ENCODE measurements at places on chromosomes 1 and 21.

- no peak for DNase-seq
These were observed 247.7 kb upstream of the PTBP2 start for GRCh38 chr1:96473791-96474434.

GRCh38 chr21:34675871-34676270 lies 7.1 kb downstream of the CLIC6 start:
- no peak for DNase-seq

- DNase-seq: peak; percentile 61
These were observed 546 bp downstream of the ELOVL1 start for GRCh38 chr1:43367026-43367903.

GRCh38 chr21:43270800-43271301 lies 102.0 kb downstream of the CRYAA start:
- DNase-seq: no peak

DNA sequence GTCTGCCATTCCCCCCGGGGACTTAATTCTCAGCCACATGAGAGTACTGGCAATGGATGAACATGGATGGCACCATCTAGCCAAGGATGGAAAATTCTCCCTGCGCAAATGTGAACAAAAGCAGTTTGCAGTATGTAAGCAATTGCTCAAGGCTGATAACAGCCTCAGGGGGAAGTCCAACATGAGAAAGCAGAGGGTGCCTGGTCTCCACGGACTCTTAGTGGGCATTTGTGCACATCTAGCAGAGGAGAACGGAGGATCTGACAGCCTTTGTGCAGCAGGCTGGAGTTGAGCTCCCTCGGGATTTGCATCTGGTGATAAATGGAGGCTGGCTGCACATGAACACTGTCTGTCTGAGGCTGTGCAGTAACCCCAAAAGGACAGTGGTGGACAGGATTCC lies 13.9 kb upstream of the OLIG1 start:
- no peak for DNase-seq

DNA sequence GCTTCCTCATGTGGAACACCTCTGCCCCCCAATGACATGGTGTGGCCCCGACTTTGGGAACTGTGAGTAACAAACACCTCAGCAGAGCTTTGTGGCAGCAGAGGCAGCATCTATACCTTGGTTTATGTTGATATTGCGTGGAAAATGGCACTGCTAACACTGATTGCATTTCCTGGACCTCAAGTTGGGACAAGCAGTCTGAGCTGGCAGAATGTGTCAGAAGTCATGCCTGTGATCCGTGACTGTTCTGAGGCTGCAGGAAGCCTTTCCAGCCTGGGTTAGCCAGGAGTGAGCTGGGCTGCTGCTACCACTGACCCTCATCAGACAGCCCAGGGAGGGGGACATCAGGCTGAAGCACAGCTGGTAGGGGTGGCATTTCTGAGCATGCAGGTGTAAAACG lies 268.5 kb downstream of the KCNJ6 start:
- no peak for DNase-seq

DNA sequence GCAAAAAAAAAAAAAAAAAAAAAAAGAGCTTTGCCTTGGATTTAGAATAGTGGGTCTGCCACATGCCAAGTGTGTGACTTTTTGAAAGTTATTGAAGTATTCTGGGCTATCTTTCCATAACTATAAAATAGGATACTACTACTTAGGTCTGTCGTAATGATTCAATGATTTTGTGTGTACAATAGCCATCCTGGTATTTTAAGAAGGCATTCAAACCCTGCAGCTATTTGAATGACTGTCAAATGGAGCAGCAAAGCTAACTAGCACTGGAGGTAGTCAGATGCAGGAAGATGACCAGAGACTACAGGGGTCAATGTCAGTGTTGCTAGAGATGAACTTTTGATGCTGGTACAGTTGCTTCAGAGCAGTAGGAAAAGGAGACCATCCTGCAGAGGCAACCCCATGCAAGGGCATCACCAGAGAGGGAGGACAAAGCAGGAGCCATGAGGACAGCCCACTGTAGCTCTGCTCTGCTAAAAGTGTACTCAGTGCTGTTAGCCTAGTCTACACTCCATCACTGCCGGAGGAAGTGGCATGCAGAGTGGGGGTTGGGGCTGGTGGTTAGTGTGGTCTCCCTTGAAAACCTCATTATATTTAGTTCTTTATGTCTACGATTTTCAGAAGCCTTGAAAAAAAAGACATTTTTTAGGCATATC lies 29.0 kb downstream of the DUSP10 start:
- DNase-seq: peak; percentile 41

DNA sequence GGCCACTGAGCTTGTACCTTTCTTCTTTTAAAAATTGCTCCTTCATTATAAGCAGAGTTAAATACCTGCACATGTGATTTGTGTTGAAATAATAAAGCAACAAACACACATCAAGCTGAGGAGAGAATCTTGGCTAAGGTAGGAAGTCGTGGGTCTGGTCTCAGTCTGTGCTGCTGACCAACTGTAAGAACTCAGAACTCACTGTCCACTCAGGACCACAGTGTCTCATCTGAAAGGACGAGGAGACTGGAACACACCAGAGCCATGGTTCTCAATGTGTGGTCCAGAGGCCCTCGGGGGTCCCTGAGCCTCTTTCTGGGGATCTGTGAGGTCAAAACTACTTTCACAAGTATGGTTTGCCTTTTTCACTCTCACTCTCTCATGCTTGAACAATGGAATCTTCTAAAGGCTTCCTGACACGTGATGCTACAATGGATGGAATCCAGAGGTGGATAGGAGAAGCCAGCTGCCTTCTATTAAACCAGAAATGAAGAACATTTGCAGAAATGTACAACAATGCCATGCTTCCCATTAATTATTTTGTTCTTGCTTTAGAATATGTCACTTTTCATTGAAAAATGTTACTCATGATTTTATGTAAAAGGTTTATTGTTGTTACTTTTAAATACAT lies 17.3 kb upstream of the ETS2 start:
- no peak for DNase-seq

DNA sequence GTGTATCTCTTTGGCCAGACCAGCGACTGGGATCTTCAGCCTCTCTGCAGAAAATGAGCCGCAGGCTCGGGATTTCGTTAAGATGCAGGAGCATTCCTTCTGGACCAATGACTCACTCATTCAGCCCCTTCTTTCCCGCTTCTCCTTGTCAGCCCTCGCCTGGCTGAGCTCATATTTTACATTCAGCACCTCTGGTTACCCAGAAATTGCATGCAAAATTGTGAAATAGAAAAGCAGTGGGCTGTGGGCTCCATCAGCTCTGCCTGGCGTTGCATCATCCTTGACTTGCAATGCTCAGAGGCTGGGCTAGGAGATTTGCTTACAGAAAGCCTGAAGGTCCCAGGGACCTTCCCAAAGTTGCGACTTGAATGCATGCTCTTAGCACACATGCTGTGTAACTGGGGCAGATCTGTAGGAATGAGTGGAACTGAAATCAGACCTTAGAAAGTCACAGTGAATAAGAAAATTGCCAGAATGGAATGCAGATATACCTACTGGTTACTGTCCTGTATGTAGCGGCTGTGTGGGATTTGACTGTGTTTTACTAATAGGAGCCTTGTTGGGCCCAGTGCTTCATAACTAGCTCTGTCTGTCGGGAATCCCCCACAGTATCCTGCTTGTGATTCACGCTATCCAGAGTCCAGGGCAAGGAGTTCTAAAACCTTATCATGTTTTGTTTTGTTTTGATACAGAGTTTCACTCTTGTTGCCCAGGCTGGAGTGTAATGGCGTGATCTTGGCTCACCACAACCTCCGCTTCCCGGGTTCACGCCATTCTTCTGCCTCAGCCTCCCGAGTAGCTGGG lies 444.8 kb downstream of the KIF26B start:
- DNase-seq: no peak

DNA sequence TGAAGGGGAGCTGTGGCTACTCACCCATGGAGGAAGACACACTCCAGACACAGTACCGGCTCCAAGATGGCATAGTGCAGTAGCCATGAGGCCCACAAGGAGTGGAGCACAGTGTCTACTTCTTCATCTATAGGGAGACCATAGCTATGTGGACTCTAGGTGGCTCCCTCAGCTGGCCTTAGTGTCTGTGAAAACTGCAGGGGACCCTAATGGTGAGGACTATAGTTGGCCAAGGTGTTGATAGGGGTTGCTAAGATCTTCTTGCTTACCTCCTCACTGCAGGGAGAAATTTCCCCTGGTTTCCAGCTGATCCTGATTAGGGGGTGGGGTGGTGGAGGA lies 58.9 kb downstream of the DIPK1A start:
- DNase-seq: no peak

DNA sequence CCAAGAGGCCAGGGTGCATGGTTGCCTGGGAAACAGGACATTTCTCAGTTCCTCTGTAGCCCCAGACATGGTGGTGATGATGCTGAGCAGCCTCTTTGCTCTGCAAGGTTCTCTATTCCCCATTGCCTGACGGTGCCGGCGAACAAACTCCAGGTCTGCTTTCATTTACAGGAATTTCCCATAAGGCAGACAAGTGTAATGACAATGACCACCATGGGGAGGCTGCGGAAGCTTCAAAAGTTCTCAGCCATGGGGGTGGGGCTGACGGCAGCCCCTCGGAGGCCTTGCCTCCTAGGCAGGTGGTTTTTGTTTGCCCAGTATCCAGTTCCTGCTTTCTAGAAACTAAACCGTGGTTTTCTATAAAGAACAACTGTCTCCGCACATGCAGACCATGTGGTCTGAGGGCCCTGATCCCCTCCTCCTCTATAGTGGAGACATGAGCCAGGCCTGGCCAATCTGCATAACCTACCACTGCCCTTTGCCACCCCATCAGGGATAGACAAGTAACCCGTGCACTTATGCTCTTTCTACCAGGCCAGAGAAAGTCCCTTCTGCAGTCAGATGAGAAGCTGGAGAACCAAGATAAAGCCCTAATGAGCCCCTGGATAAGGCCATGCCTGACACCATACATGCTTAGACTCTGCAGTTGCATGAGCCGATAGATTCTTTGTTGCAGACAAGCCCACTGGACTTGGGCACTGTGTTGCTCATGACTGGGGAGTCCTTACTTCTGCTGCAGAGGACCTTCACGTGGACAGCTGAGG lies 54.1 kb downstream of the LDLRAD2 start:
- no peak for DNase-seq

- no peak for DNase-seq
These were observed 41.7 kb downstream of the MRPL39 start for GRCh38 chr21:25565272-25566211.

DNA sequence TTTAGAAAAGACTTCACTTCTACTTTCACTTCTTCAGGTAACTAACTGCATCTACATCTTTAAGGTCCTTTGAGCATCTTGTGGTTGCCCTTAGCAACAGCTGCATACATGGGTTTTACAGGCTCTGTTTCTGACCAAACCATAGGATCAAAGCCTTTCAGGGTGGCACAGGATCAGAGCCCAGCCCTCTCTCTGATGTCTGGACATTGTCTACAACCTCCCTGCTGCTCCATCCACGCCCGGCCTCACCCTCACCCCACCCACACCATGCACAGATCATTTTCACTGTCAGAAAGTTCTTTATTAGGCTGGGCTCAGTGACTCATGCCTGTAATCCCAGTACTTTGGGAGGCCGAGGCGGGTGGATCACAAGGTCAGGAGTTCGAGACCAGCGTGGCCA lies 5.2 kb downstream of the NCF2 start:
- DNase-seq: no peak

GRCh38 chr1:117697220-117697781 lies 91.5 kb downstream of the TENT5C start:
- DNase-seq: no peak

DNA sequence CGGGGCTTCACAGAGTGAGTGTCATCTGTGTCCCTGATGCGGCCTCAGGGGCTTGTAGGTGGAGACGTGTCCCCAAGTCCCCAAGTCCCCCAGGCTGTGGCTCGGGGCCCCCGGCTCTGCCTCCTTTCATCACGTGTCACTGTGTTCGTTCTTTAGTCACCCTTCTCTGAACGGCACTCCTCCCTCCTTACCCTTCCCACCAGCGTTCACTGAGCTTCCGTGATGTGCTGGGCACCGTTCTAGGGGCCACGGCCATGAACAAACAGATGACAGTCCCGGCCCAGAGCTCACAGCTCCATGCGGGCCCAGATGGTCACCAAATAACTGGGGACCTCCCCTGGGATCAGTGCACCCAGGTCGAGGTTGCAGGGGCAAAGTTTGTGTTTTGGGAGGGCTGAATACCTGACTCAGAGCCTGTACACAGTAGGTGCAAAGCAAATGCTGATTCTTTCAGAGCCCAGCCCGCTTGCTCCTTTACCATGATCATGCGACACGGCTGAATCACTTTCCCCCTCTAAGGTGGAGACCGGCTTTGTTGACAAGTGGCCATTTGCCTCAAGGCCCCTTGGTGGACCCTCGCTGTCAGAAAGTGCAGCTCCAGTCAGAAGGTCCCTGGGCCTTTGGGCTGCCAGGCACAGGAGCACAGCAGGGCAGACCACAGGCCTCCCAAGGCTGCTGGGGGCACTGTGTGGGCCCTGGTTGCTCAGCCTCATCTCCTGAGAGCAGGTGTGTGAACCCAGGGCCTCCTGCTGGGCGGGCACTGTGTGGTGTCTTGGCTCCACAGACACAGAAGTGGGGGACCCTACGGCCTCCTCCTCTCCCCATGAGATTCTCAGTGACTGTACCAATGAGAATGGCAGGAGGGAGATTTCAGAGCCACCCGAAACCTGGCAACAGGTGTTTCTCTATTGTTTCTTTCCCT lies 592.5 kb downstream of the PTPRU start:
- no peak for DNase-seq

- no peak for DNase-seq
These were observed 14.0 kb upstream of the ALX3 start for GRCh38 chr1:110084227-110085078.

GRCh38 chr1:10728595-10729410 lies 67.6 kb downstream of the CASZ1 start:
- no peak for DNase-seq

DNA sequence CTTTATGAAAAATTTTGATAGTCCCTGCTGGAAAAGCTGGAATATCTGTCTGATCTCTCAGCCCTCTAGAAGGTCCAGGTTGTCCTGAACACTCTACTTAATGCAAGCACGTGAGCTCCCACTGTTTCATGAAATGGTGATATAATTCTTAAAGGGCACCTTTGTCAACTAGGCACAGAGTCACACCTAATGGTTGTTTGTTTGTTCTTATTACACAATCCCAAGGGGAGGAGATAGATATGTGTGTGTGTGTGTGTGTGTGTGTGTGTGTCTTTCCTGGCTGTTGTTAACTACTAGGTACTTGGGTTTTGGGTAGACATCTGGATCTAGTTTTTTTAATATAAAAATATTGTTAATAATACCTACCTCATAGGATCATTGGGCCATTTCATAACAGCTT lies 63.9 kb downstream of the GRIK1 start:
- DNase-seq: no peak

GRCh38 chr1:42691157-42691498 lies 8.9 kb downstream of the YBX1 start:
- no peak for DNase-seq

DNA sequence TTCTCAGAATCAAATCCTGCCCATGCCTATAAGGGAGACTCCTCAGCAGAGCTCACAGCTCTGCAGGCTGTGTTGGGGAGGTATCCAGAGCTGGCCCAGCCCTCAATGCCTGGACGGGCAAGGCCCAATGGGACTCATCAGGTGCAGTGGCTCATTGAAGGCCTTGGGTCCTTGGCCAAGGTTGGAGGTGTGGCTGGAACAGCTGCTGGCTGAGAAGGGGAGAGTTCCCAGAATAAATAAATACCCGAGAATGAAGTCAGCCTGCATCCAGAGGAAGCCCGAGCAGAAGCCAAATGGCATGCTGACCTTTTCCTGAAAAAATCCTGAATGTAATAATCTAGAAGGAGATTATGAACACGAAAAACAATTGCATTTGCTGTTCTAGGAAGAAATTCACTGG lies 25.2 kb upstream of the IKBKE start:
- DNase-seq: no peak
